Cerebellar nuclear complex (tissue), 1 donor: ENCODE measurements at places on chromosomes 2 and 18.

DNA sequence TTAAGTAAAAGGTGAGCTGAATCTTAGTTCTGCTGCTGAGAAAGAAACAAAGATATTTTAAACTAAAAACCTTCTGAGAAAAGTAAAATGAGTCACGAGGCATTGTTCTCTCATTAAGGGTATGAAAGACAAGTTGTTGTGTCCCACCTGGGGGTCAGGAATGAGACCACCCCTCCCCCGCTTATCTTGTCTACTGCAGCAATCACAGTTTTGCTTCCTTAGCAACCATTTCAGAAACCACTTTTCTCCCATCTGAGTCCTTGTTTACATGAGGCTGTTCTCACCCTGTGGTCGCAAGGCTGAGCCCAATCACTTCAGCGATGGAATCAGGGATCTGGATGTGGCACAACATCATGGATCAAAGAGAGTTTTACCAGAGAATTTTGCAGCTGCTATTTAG, 377.6 kb upstream of the NETO1 start:
- no peak for DNase-seq

GRCh38 chr2:231199219-231199618, 788 bp downstream of the ARMC9 start:
- DNase-seq, result no peak

- no peak for DNase-seq
Measured at GRCh38 chr18:50696436-50696835, 123.4 kb downstream of the MRO start.

- no peak for DNase-seq
Measured at GRCh38 chr2:54569745-54570301, 113.7 kb downstream of the SPTBN1 start.

DNA sequence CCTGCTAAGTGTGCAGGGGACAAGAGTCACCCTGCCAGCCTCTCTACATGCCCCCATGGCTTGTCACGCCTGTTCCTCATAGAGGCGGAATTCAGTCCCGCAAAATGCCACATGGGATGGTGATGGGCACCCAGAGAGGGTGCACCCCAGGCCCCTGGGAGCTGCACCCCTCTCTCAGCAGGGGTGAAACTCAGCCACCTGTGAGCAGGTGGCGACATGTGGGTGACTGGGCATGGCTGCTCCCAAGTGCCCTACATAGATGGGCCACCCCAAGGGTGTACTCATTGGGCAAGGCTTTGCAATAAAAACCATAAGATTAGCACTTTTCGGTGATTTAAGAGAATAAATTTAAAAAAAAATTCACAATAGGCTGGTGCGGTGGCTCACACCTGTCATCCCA, 6.3 kb downstream of the HS6ST1 start:
- no peak for DNase-seq

DNA sequence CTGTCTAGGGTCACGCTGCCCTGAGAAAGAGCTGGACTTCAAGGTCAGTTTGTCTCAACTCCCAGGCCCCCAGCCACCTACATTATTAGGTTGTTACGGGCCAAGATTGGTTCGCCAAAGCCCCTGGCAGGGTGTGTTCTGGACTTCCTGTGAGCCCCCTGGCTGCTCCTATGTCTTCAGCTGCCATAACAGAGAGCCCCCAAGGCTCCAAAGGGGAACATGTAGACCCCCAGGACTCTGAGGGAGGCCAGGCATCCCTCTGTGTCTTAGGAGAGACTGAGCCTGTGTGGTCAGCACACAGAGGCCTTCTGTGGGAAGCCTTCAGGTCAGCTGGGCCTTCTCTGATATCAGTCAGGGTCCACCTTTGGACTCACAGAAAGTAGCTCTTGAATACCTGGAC, 58.3 kb downstream of the INHBB start:
- no peak for DNase-seq

DNA sequence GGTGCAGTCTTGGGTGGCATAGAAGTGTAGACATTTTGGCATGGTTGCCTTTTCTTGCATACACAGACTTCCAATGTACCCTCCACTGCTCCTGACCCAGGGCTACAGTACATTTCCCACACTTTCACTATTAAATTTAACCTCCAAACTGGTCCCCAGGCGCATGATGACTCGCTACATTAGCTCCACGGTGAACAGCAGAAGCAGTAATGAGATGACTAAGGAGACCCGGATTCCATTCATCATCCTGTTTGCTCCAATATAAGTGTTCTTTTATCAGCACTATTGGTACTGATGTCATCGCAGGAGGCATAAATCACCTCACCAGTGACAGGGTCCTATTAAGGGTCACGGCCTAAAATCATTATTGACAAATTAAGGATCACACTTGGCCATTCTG, 316.5 kb downstream of the EN1 start:
- DNase-seq, result no peak

DNA sequence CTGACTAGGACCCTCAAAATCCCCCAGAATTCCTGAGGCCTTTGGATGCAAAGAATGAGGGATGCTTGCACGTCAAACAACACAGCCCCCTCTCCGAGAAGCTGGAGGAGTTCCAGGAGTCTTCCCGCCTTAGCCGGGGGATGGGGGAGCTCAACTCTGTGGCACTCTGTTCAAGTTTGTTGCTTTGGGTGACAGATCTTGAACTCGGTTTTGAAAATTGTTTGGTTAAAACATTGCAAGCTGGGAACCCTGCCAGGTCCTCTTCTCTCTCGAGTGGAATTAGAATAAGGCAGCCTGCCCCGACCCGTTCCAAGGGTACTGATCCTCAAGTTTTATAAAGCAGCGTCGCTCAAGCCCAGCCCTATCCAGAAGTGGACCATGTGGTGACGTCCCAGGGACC, 244.1 kb downstream of the LOXHD1 start:
- no peak for DNase-seq

GRCh38 chr18:30527917-30528316, 514.6 kb downstream of the DSC3 start:
- no peak for DNase-seq

DNA sequence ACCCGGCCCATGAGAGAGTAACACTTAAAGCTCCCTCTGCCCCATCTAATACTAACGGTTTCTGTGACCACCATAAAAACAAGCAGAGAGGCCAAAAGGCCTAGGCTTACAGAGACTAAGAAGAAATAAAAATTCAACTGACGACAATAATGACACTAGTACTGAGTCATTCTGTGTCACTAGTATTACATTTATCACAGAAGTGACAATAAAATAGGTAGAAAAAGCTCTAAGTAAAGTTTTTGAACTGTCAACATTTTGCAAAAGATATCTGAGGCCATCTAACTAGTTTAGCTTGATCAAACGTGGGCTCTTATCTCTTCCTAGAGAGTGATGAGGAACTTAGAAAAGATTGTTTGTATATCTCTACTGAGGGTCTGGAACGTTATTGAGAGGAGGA, 35.6 kb downstream of the AP1S3 start:
- no peak for DNase-seq

DNA sequence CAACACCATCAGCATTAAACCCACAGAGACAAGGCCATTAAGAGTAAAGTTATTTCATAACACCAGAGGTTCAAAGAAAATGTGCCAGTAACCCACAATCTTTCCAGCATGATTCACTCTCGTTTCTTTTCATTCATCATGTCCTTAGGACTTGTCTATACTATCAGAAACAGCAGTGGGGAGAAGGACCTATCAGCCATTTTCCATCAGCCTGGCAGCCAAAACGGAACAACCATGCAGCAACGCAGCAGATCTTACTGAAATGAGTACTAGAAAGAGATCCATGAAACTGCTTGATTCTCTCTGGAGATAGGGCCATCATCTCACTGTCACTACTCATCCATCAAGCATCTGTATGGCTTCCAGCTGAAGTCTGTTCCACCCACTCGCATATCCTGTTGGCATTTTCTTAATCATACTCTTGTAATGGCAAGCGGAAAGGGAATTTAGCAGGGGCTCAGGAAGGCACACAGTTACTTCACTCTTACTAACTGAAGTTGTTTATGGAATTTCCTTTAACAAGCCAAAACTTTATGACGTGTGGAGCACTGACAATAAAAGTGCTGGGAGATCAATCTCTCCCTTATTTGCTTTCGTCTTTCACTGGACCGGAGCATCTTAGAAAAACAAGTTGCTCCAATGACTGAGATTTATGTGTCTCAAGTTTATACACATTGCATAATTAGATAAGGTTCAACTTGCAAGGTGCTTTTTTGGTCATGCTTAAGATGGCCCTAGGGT, 69.7 kb downstream of the EPHA4 start:
- DNase-seq, result no peak

DNA sequence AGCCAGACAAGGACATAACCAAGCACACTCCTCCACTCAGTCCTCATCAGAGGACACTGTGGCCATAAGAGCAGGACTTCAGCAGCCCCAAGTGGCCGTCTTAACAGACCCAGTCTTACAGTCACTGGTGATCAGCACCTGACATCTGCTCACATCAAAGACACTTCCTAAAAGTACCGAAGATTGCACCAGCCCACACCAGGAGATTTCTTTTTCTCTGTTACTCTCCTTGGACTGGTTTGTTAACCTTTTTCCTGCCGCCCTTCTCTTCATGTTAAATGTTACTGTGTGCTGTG, 44.1 kb downstream of the MRPS5 start:
- no peak for DNase-seq
